ENCODE measurements at places on chromosomes 16 and 17.

- no peak for DNase-seq
Measured at GRCh38 chr16:49755313-49755620, 100.6 kb downstream of the ZNF423 start.

GRCh38 chr17:82301300-82301915 is 16.0 kb downstream of the CD7 start:
- DNase-seq, result no peak

GRCh38 chr16:11139326-11140097 is 116.5 kb downstream of the SOCS1 start:
- DNase-seq, result no peak

GRCh38 chr16:73023752-73024570 is 24.0 kb downstream of the ZFHX3 start:
- no peak for DNase-seq

GRCh38 chr17:17845046-17845775 is 8.4 kb upstream of the SREBF1 start:
- DNase-seq, result no peak

DNA sequence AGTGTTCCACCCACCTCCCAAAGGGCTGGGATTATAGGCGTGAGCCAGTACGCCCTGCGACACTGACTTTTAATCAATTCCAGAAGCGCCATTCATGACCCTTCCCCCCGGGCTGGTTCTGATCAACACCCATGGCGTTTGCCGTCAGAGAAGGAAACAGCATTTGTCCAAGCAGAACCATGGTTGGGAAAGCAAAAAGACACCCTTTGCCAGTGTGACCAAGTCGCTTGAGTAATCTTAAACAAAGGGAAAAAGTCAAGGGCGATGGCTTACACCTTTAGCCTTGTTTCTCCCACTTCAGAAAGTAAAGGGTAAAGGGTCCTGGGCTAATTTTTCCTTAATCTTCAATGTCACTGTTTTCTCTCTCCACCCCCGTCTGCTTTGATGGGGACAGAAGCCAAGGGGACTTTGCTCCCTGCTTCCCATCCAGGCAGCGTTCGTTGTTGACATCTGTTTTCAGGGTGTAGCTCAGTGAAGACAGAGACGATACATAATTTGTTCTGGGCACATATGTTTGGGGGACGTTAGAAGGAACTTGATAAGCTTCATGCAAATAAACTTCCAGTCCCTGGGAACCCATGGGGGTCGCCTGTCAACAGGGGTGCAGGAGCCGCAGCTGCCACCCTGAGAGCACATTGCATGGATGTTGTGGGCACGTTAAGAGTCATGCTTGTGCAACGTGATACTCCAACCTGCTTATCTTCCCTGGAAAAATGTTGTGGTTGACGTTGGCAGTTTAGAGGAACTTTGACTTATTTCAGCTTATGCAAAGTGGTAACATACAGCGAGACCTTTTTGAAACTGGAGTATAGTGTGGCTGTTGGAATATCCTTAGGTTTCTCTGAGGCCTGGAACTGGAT is 50.6 kb upstream of the TANGO6 start:
- DNase-seq, result no peak

GRCh38 chr17:13044572-13045065 is 26.8 kb upstream of the ELAC2 start:
- no peak for DNase-seq

DNA sequence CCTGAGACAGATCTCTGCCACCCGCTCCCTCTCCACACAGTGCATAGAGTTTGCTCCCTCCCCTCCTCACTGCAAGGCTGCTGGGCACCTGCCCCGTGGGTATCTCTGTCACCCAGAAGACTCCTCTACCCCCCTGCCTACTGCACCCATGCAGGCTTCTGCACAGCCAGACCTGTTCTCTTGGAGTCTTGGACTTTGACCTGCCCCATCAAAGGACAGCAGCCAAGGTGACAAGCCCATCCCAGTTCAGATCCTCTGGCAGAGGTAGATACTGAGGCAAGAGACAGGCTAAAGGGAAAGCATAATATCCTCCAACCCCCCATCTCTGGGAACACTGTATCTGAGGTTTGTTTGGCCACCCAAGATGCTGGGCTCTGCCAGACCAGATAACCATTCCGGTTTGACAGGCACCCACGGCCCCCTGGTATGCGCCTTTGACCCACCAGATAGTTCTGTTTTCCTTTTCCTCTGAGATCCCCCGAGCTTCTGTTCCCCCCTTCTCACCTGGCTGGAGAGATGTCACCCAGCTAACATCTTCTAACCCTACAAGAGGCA is 239.6 kb downstream of the SOX9 start:
- DNase-seq, result no peak

- DNase-seq, result no peak
Measured at GRCh38 chr16:14399378-14400284, 230.4 kb downstream of the PARN start.

- DNase-seq, result no peak
Measured at GRCh38 chr16:56793492-56793891, 63.6 kb downstream of the NUP93 start.

DNA sequence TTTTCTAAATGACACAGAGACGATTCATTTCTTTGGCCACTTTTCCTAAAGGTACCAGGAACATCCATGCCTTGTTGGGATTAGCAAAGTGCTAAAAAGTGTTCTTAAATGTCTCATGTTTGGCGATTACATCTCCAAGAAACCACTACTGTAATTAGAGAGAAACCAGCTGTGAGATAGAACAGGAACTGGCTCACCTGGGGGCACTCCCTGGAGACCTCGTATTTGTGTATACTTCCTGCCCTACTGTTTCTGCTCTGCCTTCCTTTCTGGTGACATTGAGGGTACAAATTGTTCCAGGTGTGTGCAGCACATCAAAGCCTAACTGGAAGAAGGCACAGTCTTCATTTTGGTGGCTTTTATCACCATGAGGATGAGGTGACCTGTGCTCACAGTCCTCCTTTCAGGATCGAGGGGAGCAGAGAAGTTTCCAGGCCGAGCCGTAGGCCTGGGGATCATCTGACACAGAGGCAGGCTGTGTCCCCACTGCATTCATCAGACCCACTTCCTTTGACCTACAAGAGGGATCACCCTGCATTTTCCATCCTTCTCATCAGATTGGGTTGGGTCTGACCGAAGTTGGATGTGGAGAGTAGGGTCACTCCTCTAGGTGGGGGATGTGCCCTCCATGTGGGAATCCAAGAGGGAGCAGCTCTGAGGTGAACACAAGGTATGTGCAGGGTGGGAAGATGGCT is 23.7 kb downstream of the CCL4 start:
- no peak for DNase-seq

- DNase-seq, result no peak
Measured at GRCh38 chr17:64491034-64491860, 5.6 kb downstream of the POLG2 start.

GRCh38 chr17:80639658-80640057 is 95.0 kb downstream of the RPTOR start:
- no peak for DNase-seq

- DNase-seq, result no peak
Measured at GRCh38 chr17:28147017-28147416, 104.5 kb downstream of the NLK start.

DNA sequence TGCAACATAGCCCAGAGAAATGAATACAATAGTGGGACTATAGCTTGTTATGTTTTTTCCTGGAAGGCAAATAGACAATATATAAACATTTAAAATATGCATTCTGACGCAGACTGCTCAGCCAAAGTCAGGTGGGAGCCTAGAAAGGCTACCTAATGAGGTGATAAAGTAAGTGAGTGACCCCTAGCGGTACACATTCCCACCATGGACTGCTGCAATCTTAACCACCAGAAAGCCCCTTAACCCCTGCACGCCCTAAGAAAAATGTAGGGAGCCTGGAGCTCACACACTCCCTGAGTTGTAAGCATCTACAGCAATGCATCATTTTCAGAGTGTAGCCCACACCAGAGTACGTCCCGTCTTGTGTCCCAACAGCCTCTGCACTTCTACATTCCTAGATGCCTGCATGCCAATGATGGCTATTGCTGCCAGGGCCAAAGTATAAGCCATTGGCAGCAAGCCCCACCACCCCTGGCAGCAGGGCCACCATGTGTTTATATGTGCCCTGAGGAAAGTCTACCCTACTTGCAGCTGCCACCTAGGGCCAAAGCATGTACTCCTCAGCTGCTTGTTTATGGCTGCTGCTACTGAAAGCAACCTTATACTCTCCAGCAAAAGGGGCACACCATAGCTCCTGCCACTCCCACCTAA is 127.6 kb downstream of the KIF2B start:
- no peak for DNase-seq

DNA sequence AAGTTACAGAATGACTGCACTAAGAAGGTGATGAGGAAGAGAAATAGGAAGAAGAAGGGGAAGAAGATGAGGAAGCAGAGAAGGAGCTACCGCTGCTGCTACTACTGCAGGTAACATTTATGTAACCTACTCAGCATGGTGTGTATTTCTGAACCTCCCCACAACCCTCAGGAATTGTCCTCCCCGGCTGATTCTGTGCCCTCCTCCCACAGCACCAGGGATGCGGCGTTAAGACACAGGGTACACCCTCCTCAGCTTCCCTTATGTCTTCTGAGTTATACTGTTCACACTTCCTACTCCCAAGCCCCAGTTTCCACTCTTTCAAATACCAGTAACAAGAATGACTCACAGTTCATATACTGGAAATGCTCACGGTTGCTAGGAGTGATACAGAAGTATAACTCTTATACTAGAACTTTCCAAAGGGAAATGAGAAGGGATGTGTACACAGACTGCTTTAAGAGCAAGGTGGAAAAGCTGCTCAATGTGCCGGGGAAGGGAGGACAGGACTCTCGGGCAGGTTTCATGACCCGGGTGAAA is 224.5 kb upstream of the PSMD7 start:
- no peak for DNase-seq

DNA sequence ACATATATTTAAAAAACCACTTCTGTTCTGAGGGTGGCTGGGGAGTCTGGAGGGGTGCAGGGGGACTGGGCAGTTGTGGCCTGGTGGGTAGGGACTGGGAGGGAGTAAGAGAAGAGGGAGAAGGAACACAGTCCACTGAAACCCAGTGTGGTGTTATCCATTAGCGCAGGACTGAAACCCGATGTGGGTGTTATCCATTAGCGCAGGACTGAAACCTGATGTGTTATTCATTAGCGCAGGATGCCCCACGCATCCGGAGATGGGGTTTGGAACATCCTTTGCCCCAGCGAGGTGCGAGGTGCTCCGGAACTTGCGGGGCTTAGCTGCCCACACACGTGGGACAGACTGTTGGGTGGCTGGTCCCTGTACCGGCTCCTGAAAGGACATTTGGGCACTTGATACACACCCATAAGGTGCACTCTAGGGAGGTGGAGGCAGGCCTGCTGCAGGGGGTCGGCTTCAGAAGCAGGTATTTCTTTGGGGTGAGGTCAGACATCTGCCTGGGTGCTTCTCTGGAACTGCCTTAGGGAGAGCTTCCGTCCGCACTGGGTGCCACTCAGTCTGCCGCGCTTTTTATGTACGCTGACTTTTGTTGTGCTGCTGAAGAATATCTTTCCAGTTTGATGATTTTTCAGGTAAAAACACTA is 20.3 kb upstream of the FASN start:
- DNase-seq, result no peak

DNA sequence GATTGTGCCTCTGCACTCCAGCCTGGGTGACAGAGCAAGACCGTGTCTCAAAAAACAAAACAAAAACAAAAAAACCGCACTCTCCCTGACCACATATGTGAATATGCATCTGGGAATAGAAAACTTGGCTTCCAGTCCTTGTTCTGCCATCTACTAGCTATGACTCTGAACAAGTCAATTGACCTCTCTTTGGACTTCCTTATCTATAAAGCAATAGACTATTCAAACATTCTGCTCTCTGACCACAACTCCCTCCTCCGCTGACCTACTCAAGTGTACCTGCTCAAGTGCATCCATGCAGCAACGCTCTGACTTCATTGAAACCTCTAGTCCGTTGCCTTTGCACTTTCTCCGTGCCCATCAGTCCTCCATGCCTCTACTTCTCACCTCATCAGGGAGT is 52.6 kb upstream of the KDM6B start:
- DNase-seq, result no peak

GRCh38 chr16:85620374-85620773 is 7.3 kb downstream of the GSE1 start:
- DNase-seq, result no peak

GRCh38 chr17:17504341-17505140 is 8.3 kb upstream of the RASD1 start:
- DNase-seq, result no peak

DNA sequence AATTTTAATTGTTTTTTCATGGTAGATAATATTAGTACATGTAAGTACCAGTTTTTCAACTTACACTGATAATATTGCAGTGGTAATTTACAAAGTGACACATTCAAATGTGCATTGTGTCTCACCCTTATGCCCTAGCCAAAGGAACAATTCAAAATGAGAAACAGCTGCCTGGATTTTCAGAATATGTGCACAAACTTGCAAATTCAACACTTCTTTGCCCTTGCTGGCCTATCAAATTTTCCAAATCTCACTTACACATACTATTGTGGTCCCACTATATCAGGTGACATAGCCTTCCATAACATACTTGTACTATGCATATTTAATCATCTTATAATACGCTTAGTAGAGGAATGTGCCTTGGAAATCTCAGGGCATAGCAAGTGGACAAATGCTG is 32.6 kb upstream of the LRRC37A3 start:
- no peak for DNase-seq

DNA sequence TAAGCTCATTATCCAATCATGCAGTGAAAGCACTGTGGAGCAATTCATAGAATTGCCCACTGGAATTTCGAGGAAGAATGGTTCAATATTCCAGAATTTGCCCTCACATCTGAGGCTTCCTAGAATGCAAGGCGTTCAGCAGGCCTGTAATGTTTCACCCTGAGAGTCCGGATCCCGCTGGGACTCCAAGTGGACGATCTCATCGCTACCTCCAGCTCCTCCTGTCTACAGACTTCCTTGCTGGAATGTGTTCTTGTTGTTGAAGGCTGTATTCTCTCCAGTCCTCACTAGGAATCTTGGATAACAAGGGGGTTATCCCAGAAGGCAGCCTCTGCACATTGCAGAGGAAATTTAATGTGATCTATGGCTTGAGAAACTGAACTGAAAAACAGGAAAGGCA is 7.8 kb downstream of the SLC47A1 start:
- no peak for DNase-seq

DNA sequence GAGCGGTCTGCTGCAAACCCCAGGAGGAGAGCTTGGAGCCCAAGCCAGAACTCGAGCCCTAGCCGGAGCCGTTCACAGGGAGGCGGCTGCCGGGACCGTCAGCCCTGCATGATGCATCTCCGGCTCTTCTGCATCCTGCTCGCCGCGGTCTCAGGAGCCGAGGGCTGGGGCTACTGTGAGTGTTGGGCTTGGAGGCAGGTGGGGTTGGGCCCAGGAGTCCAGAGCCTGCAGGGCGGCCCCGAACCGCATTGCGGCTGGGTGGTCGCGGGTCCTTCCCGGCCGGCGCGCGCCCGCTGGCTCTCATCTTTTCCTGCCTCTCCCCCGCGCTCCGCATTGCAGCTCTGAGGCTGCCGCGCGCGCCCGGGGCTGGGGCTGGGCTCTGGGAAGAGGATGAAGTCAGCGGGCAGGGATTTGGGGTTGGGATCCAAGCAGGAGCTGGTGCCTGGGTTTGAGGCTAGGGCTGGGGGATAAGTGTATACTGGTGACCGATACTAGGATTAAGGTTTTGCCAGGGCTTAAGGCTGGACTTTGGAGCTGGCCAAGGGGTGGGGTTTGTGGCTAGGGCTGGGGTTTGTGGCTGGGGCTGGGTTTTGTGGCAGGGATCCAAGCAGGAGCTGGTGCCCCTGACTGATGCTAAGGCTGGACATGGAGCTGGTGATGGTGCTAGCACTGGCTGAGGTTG is 532 bp downstream of the CNTNAP1 start:
- peak; percentile 57 for DNase-seq

GRCh38 chr17:6823011-6823442 is 8.5 kb downstream of the TEKT1 start:
- DNase-seq, result no peak
